Endothelial cell of umbilical vein (primary cell): ENCODE measurements at places on chromosomes 5 and 9. TPM values are rescaled to one million over a fixed set of nuclear protein-coding genes. Genes with fewer than 3 reads are reported as not detected.

The TTC33 gene
- polyA plus RNA-seq, result 1.4 and 2.2 TPM in 2 replicates

DNA sequence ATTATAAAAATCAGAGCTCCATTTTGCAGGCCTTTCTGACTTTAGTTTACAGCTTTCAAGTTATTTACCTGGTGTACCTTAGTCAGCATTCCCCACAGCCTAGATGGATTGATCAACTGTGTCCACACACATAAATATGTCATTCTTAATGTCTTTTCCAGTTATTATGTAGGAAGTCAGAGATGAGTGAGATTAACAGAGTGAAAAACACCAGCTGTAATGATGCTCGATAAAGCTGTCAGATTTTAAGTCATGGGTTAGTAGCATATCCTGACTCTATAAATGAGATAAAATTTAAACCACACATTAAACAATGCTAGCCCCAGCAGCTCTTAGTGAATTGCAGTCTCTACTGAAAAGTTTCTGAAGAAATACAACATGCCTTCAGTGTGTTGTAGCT lies 48.9 kb downstream of the NUDT12 start:
- DNase-seq, result no peak

DNA sequence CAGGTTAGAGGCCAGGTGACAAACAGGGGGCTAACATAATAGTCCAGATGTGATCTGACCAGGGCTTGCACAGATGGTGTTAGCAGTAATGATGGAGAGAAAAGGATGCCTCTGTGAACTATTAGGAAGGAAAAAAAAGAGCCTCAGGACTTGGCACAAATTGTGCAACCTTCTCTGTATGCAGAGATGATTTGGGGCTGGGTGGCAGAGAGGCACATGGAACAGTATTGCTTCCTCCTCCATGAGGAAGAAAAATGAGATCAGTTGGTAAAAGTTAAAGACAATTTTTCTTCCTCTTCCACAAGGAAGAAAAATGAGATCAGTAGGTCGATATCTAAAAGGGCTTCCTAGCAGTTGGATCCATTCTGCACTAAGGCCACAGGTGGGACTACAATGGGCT lies 13.9 kb upstream of the ANXA6 start:
- DNase-seq, result no peak

DNA sequence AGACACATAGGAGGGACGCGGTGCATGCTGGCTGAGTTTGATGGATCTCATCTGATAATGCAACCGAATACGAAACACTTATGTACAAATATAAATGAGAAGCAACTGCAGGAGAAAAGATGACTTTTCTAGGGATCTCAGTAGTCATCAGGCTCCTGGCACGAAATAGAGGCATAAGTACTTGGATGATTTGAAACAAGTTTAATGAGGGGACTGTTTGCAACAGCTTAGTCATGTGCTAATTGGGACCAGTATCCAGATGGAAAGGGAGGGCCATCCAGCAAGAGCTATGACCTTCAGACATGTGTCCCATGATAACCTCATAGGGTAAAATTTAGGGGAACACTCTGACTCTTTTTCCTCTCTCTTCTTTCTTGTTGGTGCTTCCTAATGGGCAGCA lies 123.0 kb downstream of the EGFLAM start:
- DNase-seq, result no peak

DNA sequence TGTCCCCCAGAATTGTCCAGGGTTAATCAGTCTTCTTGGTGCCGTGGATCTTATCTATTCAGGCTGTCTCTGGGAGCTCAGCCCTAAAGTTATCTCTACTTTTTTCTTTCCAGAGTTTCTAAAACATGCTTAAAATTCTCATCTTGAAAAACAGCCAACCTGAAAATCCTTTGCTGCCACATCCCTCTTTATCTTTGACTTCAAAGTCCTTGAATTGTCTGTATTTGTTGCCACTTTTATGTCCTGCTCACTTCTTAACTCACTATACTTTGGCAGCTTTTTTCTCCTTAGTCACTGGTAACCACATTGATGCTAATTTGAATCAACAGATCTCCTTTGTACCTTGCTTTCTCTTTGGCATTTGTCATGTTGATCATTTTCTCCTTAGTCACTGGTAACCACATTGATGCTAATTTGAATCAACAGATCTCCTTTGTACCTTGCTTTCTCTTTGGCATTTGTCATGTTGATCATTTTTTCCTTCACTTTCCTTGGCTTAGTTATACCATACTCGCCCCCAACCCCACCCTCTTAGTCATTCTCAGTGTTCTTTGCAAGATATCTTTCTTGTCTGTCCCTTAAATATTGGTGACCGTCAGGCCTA lies 8.5 kb downstream of the DMXL1 start:
- DNase-seq, result no peak

GRCh38 chr5:181086884-181087205 lies 44.1 kb downstream of the OR2V1 start:
- no peak for DNase-seq

GRCh38 chr5:56668996-56669395 lies 146.4 kb upstream of the MAP3K1 start:
- DNase-seq, result no peak

GRCh38 chr5:78004559-78004958 lies 228.4 kb upstream of the TBCA start:
- no peak for DNase-seq

DNA sequence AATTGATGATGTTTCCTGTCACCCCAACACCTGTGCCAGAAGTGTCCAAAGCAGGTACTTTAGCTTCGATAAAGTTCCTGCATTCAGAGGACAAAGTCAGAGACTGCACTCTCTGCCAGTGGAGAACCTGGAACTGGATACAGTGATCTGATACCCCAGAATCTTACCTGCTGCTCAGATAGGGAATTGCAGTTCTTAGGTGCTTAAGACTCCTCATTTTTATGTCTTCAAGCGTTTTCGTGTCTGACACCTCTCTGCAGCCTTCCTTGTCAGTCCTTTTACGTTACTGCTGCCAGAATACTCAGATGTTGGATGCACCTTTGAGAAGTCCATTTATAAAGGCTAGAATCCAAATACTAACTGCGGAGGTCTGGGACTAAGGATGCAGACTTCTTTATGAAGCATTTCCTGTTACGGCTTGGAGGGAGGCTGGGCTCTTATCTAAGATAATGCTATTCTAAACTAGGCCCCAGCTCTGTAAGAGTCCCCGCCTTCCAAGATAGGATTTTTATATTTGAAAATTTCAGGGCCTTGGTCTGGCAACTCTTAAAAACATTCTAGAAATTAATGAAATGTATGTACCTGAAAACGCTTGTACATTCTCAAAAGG lies 1.9 kb downstream of the ISOC1 start:
- peak; percentile 45 for DNase-seq

The CLIC3 gene
- polyA plus RNA-seq, result 2.3 and 4.1 TPM in 2 replicates

DNA sequence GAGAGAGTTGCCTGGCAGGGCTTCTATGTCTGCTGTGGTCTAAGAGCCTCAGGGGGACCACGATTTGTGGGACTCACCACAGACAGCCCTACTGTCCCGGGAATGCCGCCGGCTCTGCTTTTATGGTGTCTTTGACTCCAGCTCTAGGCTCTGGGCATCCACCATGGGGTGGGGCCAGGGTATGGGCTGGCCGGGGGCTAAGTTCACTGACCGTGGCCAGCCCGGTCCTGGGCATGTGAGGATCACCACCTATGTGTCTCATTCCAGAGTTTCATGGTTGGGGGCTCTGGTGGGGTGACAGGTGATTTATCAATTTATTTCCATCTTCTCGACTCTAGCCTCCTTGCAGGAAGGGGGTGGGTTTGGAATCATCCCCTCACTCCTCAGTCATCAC lies 139.4 kb downstream of the GADD45G start:
- DNase-seq, result no peak

DNA sequence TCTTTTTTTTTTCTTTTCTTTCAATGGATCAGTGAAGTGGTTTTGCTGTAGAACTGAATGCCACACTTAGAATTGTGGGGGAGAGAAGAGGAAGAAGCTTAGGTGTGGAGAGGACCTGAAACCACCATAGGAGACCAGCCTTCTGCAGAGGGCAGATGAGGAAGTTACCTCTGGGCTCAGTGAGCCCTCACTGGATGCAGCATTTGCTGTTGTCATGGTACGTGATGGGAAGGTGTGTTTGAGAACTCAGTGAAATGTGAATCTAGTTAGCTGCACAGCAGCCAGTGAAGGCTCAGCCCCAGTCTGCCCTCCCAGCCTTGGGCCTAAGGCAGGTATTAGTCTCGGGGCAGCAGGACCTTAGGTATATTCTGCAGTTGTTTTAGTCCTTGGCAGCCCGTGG lies 17.5 kb downstream of the CYFIP2 start:
- DNase-seq, result no peak

- peak; percentile 74 for DNase-seq
These were observed 30.7 kb downstream of the IFNW1 start for GRCh38 chr9:21110708-21111576.

GRCh38 chr5:161261668-161262323 lies 284.7 kb downstream of the GABRB2 start:
- DNase-seq, result no peak

The ZNF879 gene
- polyA plus RNA-seq, result 1.2 and 2.4 TPM in 2 replicates

The SLC6A18 gene
- polyA plus RNA-seq, result not detected in 2 replicates

- no peak for DNase-seq
These were observed 12.7 kb downstream of the MATR3 start for GRCh38 chr5:139306197-139306596.

DNA sequence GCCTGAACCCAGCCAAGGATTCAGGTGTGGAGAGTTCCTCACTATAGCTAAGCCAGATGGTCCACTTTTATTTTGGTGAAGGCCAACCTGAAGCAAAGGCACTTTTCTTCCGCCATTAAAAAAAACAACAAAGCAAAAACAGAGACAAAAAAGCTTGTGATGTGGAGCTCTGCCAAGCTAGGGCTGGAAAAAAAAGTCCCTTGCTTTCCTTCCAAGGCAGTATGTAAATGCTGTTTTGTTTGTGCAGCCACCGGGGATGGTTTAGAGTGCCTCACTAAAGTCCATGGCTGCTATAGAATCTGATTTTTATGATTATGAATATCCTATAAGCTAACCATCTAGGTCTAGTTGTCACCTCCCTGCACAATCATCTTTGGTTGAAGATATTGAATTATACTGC lies 14.9 kb downstream of the MEGF10 start:
- DNase-seq, result no peak

DNA sequence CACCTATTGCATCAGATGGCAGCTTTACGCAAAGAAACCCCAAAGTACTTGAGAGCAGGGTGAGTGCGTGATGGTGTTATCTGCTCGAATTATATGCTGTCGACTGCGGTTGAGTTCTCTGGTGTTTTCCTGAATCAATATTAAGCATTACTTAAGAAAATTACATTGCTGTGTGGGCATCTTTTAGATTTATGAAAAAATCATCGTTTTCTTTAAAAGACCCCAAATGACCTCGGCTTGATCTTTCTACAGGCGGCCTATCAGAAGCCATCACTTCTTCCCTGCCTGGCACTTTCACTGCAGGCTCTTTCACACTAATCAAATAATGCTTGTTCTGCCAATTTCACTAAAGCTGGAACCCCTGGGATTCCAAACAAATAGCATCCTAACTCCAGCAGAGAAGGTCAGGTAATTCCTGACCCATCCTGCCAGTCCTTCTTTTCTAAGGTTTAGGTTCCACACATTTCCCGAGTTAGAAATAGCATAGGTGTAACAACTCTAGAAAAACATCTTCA lies 1.7 kb downstream of the UBE2QL1 start:
- no peak for DNase-seq

The PITX1 gene
- polyA plus RNA-seq, result 0.48 and 0.65 TPM in 2 replicates

- DNase-seq, result no peak
These were observed 45.1 kb downstream of the ERMP1 start for GRCh38 chr9:5787759-5788302.

The GARIN3 gene
- not detected in 2 replicates for polyA plus RNA-seq

The SLC24A2 gene
- not detected in 2 replicates for polyA plus RNA-seq

The HAVCR2 gene
- polyA plus RNA-seq, result 0.03 TPM in 1 of 2 replicates, not detected in the other

GRCh38 chr5:123154886-123155445 lies 65.9 kb downstream of the PRDM6 start:
- DNase-seq, result no peak

- DNase-seq, result peak; percentile 42
These were observed 247.4 kb downstream of the ARL15 start for GRCh38 chr5:54062958-54063357.

The PCDHA6 gene
- 0.04 and 0.08 TPM in 2 replicates for polyA plus RNA-seq

The NME5 gene
- 0.11 TPM in 1 of 2 replicates, not detected in the other for polyA plus RNA-seq

The DDX31 gene
- polyA plus RNA-seq, result 6.6 and 8.0 TPM in 2 replicates

The ANKRD34B gene
- not detected in 2 replicates for polyA plus RNA-seq

The XPA gene
- polyA plus RNA-seq, result 2.2 and 3.6 TPM in 2 replicates

DNA sequence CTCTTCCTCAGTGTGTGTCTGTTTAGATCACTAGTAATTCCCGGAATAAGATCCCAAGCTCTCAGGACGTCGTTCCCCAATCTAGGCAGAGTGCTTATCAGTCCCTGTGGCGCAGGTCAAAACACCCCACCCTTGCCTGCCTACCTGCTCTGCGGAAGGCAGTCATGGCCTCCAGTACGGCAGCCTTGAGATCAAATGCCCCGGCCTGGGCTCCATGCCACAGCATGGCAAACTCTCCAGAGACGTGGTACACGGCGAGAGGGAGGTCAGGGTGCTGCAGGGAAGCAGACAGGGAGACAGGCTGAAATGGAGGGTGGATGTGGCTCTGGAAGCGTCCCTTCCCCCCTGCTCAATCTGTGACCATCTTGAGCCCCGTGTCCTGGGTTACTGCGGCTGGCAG lies 12.0 kb upstream of the HDHD3 start:
- DNase-seq, result no peak

GRCh38 chr5:173729079-173729765 lies 112.8 kb upstream of the BOD1 start:
- DNase-seq, result no peak

GRCh38 chr9:137342482-137342881 lies 40.4 kb upstream of the NRARP start:
- no peak for DNase-seq

DNA sequence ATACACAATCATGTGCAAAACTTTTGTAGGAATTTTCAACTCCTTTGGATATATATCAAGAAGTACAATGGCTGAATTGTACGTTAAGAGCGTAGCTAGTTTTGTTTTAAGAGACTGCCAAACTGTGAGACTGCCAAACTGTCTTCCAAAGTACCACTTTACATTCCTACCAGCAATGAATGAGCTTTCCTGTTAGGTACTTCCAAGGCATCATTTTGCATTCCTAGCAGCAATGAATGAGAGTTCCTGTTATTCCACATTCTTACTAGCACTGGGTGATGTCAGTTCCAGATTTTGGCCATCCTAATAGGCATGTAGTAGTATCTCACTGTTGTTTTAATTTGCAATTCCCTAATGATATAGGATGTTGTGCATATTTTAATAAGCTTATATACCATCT lies 219.3 kb downstream of the KCNN2 start:
- no peak for DNase-seq

DNA sequence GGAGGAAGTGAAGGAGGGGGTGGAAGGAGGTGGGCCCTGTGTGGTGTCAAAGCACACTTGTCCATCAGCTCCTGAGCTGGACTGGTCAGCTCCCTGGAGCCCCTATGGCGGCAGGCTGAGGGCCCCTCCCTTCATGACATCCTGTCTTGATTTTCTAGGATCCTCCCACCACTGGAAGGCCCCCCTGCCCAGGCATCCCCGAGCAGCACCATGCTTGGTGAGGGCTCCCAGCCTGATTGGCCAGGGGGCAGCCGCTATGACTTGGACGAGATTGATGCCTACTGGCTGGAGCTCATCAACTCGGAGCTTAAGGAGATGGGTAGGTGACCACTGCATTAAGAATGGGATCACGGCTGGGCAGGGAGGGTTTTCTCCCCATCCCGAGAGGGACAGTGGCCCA lies 34.2 kb downstream of the JADE2 start:
- DNase-seq, result no peak

- DNase-seq, result no peak
These were observed 68.1 kb downstream of the CRB2 start for GRCh38 chr9:123424131-123424530.
